OCI-M1 (cell line): ENCODE measurements at places on chromosomes 2 and 18.
A peak's percentile ranks its signal among the peaks of the same experiment; 100 is the strongest.

DNA sequence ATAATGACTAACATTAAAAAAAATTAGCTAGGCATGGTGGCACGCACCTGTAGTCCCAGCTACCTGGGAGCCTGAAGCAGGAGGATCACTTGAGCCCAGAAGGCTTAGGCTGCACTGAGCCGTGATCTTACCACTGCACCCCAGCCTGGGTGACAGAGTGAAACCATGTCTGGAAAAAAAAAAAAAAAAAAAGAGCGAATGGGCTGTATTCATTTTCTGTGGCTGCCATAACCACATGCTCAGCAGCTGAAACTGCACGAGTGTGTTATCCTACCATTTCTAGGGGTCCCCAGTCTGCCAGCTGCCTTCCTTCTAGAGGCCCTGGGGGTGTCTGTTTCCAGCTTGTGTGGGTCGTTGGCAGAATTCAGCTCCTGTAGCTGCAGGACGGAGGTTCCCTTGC lies 247.8 kb downstream of the EIPR1 start:
- no peak for DNase-seq

- peak; percentile 48 for DNase-seq
These were observed 436.7 kb downstream of the LPIN1 start for GRCh38 chr2:12183032-12183645.

DNA sequence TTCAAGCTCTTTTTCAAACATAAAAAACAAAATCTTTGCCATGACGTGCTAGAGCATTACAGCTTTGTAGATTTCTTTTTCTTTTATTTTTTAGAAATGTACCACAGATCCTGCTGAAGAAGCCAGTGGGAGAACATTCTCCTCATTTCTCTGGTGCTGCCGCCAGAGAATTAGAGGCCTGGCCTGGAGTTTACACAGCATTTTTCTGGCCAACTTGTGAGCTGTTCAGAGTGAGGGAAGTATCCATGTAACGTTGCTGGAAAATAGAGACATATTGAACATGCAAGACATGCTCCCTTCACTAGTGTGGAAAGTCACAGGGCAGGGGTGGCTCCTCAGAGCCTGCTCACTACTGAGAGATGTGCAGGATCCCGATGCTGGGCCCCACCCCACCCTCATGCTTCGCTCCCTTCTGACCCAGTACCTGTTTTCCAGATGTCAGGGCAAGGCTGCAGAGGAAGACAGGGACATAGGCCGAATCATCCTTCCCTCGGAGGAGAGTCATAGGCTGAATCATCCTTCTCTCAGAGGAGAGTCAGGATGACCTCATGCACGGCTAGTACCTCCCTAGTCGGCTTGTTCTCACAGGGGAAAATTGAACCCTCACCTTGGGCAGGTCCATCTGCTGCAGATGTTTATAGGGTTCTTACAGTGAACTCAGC lies 298.5 kb downstream of the INSIG2 start:
- no peak for DNase-seq

DNA sequence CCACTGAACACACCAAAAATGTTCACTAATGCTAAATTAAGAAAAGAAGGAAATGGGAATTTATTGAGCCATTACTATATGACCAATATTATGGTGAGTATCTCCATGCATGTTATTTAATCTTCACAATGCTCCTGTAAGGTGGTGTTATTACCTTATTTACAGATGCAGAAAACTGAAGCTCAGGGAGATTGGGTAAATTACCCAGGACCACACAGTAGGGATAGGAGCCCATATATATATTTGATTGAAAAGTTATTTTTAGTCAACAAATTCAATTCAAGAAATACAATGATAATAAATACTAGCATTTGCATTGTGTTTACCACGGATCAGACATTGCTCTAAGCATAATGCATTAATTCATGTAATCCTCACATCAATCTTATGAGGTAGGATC lies 202.2 kb upstream of the FBXO11 start:
- DNase-seq: no peak

DNA sequence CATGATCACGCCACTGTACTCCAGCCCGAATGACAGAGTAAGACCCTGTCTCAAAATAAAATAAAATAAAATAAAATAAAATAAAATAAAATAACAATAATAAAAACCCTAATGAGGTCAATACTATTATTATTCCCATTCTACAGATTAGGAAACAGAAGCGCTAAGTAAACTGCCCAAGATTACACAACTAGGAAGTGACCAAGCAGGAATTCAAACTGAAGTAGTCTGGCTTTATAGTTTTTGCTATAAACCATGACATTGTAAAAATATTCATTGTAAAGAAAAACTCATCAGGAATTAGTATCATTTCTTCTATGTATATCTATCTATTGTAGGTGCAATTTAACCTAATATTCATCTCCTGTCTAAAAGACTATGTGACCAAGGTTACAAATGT lies 1.2 kb downstream of the PLEKHM3 start:
- no peak for DNase-seq

DNA sequence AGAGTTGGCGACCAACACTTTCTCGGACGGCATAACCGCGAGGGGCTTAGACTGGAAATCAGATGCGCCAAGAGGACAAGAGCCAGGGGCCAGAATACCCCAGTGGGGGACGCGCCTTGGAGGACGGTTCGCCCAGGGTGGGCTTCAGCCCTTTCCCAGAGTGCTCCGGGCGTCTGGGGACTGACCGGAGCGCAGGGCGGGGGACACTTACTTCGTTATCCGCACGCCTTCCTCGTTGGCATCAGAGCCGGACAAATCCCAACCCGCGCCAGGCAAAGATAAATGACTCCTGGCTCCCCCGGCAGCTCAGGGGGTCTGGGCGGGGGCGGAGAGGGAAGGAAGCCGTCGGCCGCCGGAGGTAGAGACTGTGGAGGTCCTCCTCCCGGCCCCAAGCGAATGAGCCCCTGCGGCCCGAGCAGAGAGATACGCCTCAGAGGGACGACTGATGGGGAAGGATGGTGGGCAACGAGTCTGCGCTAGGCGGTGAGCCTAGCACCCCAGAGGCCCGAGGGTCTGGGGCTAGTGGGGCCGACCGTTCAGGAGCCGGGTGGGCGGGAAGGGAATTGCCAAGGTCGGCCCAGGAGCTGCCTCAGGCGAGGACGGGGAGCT lies 4.7 kb upstream of the SATB2 start:
- DNase-seq: no peak

DNA sequence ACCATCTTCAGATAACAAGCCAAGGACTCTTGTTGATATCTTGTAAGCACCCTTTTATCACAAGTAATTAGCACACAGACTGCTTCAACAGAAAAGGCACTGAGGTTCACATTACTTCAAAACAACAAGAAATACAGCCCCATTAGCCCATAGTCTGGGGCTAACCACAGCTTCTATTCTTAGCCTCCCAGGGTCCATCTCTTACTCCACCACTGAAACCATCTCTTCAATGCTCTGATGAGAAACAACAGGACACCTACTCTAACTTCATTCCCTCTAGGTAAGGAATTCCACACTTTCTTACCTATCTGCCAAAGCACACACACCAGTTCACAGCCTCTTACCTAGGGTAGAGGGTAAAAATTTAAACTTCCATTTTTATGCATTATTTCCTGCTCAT lies 26.4 kb upstream of the CYTIP start:
- DNase-seq: peak; percentile 29

GRCh38 chr2:26550276-26551015 lies 72.5 kb upstream of the OTOF start:
- DNase-seq: no peak

- DNase-seq: no peak
These were observed 69.9 kb upstream of the BCL2L11 start for GRCh38 chr2:111050701-111051376.

DNA sequence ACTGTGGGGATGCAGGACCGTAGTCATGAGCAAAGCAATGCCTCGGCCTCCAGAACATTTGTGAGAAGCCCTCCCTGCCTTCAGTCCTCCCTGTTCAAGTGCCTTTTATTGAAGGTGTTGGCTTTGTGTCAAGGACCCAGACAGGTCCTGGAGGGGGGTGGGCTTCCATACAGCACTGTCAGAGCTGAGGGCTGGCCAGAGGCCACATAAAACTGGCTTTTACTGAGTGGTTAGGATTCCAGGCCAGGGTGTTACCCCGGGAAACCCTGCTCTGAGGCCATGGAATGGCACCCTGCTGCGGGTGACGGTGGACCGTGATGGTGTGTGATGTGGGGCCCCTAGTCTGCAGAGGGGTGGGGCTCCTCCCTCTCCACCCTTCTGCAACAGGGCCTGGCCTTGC lies 41.6 kb downstream of the TOGARAM2 start:
- DNase-seq: no peak

DNA sequence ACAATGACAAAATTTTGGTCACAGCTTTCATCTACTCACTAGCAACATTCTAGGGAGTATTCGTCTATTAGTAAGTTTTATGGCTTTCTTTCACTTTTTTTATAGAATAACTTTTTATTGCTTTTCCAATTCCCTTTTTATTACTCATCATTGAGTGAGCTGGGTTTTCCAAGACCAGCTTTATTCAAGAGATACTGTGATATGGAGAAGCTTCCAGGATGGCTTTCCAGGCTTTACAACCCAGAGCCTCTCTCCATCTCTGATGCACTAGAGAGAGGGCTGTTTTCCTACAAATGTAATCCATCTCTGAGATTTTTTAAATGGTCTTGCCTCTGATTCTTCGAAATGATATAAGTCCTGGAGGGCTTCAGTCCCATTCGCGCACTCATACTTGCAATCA lies 118.3 kb downstream of the LDLRAD4 start:
- no peak for DNase-seq

- DNase-seq: no peak
These were observed 50.9 kb upstream of the DYSF start for GRCh38 chr2:71402427-71402826.

DNA sequence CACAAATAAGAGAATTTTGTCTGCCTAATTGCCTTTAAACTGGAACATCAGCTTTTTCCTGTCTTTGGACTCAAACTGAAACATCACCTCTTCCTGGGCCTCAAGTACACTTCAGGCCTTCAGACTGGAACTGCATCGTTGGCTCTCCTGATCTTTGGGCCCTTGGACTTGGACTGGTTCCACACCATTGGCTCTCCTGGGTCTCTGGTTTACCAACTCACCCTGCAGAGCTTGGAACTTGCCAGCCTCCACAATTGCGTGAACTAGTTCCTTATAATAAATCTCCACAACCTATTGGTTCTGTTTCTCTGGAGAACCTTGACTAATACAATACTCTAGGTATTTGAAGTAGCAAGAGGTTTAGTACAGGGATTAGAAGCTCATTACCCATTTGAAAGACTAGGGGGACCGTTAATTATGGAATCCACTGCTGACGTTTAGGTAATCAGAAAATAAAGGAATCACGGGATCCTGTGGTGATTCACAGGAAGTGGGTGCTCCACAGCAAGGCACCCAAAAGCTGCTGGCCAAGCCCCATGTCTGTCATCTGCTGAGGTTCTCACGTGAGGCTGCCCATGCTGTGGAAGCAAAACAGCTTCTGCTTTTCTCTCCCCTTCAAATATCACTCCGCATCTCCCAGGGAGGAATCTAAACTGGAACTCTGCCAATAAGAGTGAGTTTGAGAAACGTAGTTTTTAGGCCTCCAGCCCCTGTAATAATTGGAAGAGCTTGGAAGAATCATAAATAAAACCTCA lies 20.0 kb upstream of the SGPP2 start:
- DNase-seq: peak; percentile 90

GRCh38 chr18:23887035-23887434 lies 127.5 kb upstream of the TTC39C start:
- no peak for DNase-seq

DNA sequence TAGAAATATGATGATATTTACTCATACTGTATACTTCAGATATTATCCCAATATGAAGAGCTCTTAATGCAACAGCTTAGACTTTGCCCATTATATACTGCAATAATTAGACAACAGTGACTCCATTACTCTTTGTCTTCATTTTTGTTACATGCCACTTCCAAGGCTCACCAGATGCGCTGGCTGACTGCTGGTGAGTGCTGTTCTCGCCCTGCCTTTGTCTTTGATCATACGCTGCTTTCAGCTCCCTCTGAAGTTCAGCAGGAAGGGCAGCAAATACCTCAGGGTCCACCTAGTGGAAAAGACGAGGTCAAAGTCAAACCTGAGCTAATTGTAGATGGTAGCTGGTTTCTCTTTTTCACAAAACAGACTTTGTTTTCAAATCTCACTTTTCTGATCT lies 66.3 kb downstream of the EIF5B start:
- no peak for DNase-seq

DNA sequence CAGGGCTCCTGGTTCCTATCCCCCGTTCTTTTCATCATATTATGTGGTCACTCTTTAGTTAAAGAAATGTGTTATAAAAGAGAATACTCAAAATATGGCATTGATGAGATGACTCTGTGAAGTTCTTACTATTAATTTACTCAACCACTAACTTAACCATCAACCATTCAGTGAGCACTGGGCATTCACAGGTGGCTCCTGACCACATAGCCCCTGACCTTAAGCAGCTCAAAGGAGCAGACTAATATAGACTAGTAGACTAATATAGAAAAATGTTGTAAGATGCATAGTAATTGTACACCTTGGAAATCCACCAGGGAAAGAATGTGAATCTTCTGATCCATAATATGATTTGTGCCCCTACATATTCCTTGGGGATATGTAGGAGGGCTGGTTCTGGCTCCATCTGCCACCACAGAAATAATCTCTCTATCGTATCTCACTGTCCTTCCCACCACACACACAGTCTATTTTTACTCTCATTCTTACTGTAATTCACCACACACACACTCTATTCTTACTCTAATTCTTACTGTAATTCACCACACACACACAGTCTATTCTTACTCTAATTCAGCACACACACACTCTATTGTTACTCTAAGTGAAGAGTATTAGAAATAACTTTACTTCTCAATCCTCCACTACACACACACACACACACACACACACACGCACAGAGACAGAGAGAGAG lies 188.9 kb upstream of the ITGA4 start:
- no peak for DNase-seq

DNA sequence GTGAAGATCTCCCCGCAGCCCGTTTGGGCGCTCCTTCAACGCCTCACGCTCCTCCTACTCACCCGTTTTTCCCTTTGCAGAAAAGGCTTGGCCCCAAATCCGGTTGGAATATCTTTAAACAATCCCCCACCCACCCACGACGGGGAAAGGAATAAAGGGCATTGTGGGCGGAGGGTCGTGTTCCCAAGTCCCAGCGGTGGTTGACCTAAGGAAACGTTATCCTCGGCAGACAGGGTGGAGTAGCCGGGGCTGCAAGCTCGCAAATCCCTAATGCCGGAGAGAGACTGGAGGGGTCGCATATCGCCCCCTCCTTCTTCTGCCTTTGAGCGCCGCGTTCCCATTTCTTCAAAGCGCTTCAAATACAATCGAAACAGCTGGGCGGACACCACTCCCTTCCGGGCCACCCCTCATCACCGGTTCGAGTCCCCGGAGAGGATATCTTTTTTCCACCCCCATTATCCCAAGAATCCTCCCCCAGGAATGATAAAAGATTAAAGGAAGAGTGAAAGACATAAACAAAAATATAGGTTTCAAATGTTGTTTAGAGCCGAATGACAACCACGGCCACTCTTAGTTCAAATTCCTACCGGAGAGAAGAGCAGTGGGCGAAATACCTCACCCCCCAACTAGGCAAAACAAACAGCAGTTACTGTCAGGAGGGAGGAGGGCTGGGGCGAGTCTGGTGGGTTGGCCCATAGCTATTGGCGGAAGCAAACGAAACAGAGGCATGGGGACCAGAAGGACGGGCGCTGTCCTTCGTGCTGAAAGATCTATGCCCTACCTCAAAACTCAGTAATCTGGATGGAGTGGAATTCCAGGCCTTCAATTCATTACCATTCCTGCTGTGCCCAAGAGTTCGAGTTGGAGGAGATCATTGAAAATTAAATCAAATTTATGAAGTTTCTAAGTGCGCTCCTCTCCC lies 2.8 kb upstream of the GAD1 start:
- DNase-seq: peak; percentile 37
